Non-pigmented ciliary epithelial cell (primary cell): ENCODE measurements at places on chromosomes 13 and 19.
A peak's percentile ranks its signal among the peaks of the same experiment; 100 is the strongest.

DNA sequence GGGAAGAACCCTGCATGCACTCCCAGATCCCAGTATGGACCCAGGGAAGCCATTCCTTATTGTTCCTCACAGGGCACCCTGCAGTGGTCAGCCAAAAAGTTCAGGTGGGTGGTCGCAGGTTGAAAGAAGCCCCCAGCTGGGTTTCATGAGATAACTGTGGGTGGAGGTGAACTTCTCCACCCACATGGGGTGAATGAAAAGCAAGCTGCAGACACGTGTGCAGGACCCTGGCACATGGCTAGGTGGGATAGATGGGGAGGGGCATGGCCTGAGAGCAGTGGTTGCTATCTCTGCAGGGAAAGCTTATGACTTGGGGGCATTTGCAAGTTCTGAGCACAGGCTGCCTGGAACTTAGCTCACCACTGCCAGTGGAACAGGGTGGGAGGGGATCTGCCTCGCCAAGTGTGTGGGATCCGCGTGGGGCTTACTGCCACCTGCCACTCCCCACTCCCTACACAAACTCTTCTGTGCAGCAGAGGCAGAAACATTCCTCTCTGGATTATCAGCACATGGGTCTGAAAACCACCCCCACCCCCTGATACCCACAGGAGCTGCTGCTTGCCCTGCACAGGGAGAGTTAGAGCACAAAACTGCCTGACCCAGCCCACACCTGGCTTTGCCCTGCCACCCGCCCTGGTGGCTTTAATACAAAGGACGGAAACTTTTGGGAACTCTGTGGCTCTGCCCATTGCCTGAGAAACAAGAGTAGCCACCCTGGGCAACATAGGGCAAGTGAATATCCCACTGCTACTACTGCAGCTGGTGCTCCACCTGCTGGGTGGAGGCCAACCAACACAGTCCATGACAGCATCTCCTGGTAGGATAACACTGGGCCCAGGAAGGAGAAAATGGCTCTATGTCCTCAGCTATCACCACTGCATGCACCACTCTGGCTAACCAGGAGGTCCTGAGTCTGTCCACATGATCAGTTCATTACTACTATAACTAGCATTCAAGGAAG is 24.4 kb downstream of the PLA2G4C start:
- DNase-seq, result no peak

- DNase-seq, result no peak
Measured at GRCh38 chr19:13008926-13009787, 13.9 kb downstream of the NFIX start.

DNA sequence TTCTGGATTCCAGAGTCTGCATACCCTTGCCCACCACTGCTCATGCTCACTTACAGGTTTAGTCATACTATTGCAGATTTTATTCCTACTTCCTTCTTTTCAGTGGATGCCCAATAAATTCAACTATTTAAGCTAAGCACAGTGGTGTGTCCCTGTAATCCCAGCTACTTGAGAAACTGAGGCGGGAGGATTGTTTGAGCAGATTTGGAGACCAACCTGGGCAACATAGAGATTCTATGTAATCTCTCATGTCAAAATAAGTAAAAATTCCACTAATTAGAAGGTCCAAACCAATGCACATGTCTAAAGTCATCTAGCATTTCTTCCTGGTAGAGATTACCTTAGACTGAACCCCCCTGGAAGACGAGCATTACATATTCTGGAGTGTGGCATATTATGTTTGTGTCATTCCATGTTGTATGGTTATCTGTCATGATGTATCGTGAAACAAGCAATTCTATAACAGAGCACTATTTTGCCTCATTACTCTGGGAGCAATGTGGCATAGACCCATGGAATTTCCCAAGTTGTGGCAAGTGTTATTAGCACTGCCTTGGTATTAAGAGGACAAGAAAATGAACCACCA is 8.3 kb downstream of the HMGB1 start:
- no peak for DNase-seq

DNA sequence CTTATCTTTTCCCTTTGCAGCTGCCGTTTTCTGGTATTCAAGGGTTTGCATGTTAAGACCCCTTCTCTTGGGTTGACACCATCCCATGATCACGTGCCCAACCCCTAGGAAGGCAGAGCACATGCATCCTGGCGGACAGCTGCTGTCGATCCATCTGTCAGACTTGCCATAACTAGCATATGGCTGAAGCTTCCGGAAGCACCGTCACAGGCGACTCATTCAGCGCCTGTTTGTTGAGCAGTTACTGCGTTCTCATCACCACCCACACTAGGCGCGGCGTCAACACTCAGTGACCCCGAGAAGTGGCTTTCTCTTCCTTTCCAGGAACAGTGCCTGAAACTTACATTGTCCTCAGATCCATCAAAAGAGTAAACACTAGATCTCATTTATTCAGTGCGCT is 93.6 kb downstream of the SOX1 start:
- no peak for DNase-seq

- DNase-seq, result peak; percentile 80
Measured at GRCh38 chr13:20997301-20998161, 63.9 kb downstream of the LATS2 start.

DNA sequence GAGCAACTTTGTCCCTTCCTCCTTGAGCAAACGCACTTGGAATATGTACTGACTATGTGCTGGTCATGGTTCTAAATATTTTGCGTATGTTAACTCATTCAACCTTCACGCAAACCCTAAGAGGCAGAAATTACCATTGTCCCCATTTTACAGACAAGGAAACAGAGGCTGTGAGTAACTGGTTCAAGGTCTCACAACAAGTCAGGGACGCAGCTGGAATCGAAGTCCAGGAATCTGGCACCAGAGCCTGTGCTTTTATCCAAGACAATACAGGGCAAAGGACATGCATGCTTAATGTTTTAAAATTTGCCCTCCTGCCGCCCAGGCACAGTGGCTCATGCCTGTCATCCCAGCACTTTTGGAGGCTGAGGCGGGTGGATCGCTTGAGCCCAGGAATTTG is 5.1 kb downstream of the FXYD5 start:
- no peak for DNase-seq

- DNase-seq, result no peak
Measured at GRCh38 chr19:18432275-18433014, 5.5 kb downstream of the ISYNA1 start.

DNA sequence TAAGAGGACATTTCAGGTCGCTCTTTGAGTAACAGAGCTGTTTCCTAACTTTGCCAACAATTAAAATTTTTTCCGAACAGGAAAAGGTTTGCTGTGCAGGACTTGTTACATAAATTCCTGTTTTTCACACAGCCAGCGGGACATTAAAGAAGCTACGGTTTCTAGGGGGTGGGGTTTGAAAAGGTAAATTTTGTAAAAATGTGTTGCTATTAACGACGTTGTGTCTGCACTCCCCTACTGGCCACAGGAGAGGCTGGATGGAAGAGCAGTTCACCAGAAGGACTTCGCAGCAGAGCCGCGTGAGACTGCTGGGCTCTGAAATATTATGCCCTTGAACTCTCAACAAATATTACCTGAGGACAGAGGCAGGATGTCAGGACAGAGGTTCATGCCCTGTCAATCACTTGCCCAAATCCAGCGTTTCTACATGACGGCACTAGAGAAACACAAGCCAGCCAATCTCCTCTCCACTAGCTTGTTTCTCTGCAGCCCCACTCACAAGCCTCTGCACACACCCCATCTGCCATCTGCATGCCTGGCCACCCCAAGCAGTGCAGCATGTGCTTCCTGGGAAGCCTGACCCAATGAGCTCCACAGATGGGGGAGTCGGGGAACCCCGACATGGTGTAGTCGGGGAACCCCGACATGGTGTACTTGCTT is 102.0 kb downstream of the FOXO1 start:
- no peak for DNase-seq

- no peak for DNase-seq
Measured at GRCh38 chr13:30204564-30204963, 102.8 kb downstream of the KATNAL1 start.

GRCh38 chr13:109273326-109273751 is 513.0 kb downstream of the IRS2 start:
- DNase-seq, result no peak

DNA sequence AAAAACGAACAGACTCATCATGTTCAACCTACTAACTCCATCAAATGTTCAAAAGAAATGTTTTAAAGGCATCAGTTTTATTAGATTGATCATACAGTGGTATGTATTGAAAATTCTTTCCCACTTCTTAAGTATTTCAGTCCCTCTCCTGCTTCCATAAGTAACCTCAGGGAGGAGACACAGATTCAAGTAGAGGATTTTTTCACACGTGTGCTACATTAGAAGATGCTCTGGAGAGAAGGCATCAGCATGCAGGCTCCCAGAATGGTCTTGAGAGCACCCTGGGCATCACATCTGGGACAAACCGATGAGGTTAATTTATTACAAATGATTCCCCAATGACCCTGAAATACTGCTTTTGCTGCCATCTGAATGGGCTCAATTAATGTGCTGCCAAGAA is 3.6 kb downstream of the GPR12 start:
- no peak for DNase-seq

GRCh38 chr13:19185086-19185864 is 3.7 kb upstream of the TUBA3C start:
- no peak for DNase-seq

DNA sequence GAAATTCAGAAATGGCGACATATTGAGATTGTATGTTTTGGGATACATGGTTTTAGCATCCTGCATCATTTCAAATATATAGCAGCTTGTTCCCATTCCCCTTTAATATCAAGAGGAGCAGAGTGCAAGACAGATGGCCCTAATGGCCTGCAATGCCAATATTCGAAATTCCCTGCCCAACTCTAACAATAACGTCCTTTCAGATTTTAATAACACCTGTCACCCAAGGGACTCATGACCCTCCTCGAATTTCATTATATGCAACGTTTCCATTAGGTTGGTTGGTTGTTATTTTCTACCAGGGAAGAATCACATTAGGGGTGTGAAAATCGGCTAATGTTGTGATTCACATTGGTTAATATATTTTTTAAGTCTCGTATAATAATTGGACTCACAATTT is 170.0 kb downstream of the TNFSF13B start:
- DNase-seq, result no peak

GRCh38 chr13:47017476-47017875 is 120.6 kb upstream of the HTR2A start:
- DNase-seq, result no peak

DNA sequence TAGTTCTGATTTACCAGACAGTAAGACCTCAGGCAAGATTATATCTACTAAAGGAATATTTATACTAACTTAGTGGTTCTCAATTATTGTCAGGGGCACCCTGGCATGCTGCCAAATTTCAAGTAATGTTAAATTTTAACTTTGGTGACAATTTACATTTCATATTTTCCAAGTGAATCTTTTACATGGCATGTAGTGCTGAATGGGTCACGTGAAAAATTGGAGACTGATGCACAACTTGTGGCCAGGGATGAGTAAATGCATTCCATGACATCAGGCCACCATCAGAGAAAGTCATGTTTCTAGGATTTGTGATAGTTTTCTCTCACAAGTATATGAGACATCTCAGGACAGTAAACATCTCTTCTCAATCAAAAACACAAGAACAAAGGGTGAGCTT is 202.6 kb upstream of the SOX21 start:
- no peak for DNase-seq

GRCh38 chr13:102913914-102914313 is 68.1 kb downstream of the ERCC5 start:
- no peak for DNase-seq

DNA sequence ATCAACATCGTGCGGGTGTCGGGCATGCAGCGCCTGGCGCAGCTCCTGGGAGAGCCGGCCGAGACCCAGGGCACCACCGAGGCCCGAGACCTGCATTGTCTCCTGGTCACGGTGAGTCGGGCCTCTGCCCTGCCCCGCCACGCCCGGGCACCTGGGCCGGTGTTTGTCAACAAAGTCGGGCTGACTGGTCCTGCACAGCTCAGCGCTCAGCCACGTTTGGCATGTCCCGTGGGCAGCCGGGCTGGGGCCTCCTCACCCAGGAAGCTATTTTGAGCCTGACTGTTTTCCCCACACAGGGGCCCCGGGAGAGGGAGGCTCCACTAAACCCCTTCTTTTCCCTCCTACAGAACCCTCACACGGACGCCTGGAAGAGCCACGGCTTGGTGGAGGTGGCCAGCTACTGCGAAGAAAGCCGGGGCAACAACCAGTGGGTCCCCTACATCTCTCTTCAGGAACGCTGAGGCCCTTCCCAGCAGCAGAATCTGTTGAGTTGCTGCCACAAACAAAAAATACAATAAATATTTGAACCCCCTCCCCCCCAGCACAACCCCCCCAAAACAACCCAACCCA is 1.3 kb downstream of the GADD45B start:
- DNase-seq, result no peak

- no peak for DNase-seq
Measured at GRCh38 chr13:23180711-23181110, at the start of gene SGCG. SGCG (plus strand) TSS chr13:23180979; CDS start chr13:23203695, 22,716 bp downstream.

- peak; percentile 9 for DNase-seq
Measured at GRCh38 chr13:74067818-74068217, 66.4 kb downstream of the KLF12 start.

DNA sequence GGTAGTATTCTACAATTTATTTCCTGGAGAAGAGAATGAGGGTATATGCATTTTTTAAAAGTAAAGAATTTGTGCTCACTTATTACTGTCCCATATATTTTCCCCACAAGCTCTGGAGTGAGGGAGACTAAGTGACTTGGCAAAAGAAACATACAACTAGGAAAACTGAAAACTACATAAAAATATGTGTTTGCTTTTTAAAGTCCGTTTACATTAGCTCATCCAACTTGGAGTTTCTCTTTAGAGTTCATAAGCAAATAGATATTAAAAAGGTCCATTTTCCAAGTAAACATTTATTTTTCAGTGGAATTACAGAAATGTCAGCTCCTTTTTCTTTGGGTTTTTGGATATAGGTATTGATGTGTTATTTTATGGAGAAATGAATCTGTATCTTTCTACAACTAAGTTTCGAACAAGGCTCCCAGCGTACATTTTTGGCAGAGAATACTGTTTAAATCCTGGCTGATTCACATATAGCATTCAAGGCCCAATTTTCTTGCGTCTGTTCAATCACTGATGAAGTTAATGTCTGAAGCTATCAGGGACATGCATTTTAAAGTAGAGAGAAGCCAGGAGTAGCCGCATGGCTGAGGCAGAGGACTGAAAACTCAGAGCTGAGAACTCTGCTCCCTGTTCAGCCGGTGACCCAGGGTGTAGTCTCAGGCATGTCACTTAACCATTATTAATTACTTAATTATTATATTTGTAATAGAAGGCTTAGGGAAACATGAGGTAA is 729.4 kb downstream of the EFNB2 start:
- DNase-seq, result no peak

- peak; percentile 46 for DNase-seq
Measured at GRCh38 chr19:13093407-13094105, 9.1 kb downstream of the LYL1 start.

DNA sequence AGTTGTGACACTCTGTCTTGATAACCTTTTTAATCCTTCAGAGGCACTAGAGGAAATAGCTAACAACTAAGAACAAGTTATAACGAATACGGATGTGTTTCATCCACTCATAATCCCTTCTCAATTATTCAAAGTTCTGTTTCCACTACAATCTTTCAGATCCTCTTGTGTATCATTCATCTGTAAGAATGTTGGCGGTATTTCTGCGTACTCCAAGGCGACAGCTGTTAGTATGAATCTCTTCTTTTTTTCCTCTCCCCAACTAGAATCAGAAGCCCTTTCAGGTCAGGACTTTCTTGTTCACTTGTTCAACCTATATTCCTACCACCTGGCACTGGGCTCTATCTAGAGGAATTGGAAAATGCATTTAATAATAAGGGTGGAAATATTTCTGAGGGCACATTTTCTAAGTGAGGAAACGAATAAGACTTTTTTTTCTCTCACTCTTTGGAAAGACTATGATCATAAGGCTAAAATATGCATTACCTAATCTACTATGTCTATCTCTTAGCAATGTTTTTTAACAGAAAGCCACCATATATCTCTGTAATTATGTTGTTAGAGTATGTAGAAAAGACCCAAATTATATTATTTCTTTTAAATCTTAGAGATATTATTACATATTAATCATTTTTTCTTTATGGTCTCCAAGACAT is 492.9 kb downstream of the PCDH20 start:
- DNase-seq, result no peak
